ENCODE measurements at places on chromosomes 6 and 20.
A peak's percentile ranks its signal among the peaks of the same experiment; 100 is the strongest.

DNA sequence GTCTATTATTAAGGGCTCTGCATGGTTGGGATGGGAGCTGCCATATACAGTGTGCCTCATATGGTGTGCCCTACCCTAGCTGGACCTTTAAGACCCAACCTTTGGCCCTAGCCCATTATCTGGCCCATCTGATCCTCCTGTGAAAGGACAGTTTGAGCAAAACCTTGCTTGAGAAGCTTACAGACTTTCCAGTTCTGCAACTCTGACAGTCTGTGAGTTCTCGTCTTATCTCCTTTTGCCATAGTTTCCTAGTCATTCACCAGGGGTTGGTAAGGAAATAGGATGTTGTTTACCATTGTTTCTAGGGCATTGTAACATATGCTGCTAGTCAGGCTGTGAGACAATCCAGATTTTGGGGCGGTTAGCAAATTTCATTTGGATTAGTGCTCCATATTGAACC lies 17.2 kb downstream of the CTNNBL1 start:
- no peaks in the 10 kb centered on the region for H3K4me1 ChIP-seq
- no peaks in the 10 kb centered on the region for H3K36me3 ChIP-seq
- H3K4me3 ChIP-seq: no peak overlapping the region
- DNase-seq: no peak
- no peaks in the 10 kb centered on the region for H3K27me3 ChIP-seq

DNA sequence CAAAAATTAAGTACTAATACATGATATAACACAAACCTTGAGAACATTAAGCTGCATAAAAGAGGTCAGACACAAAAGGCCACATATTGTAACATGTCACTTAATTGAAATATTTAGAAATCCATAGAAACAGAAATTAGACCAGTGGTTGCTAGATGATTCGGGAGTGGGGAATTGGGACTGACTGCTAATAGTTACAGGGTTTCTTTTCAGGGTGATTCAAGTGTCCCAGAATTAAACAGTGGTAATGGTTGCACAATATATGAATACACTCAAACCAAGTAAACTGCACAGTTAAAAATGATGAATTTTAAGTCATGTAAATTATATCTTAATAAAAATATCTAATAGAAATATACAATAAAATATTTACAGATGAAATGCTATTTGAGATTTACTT lies 174.5 kb downstream of the WDR27 start:
- peak; percentile 46 for DNase-seq
- no peaks in the 10 kb centered on the region for H3K36me3 ChIP-seq
- no peak overlapping the region for H3K4me3 ChIP-seq
- H3K27me3 ChIP-seq: no peaks in the 10 kb centered on the region

DNA sequence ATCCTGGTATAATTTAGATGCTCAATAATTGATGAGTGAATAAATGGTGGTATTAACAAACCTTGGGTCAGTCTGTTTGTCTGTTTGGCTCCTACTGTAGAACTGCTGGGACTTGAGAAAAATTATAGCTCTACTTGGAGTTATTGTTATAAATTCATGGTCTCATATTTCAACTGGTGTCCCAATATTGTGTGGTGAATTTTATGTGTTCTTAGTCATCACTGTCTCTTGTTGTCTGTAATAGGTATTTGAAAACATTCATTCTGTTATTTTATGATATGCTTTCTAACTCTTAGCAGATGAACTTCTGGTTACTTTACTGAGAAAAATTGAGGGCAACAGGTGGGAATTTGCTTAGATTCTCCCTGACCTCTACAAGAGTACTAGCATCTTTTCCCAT lies 221.4 kb downstream of the CDKAL1 start:
- H3K4me3 ChIP-seq: no peak overlapping the region
- peak; percentile 19 for DNase-seq
- no peaks in the 10 kb centered on the region for H3K4me1 ChIP-seq
- H3K36me3 ChIP-seq: no peaks in the 10 kb centered on the region

- H3K4me1 ChIP-seq: no peaks in the 10 kb centered on the region
- no peaks in the 10 kb centered on the region for H3K36me3 ChIP-seq
- DNase-seq: no peak
- no peak overlapping the region for H3K4me3 ChIP-seq
These were observed 12.4 kb downstream of the GRM1 start for GRCh38 chr6:146041282-146041681.

DNA sequence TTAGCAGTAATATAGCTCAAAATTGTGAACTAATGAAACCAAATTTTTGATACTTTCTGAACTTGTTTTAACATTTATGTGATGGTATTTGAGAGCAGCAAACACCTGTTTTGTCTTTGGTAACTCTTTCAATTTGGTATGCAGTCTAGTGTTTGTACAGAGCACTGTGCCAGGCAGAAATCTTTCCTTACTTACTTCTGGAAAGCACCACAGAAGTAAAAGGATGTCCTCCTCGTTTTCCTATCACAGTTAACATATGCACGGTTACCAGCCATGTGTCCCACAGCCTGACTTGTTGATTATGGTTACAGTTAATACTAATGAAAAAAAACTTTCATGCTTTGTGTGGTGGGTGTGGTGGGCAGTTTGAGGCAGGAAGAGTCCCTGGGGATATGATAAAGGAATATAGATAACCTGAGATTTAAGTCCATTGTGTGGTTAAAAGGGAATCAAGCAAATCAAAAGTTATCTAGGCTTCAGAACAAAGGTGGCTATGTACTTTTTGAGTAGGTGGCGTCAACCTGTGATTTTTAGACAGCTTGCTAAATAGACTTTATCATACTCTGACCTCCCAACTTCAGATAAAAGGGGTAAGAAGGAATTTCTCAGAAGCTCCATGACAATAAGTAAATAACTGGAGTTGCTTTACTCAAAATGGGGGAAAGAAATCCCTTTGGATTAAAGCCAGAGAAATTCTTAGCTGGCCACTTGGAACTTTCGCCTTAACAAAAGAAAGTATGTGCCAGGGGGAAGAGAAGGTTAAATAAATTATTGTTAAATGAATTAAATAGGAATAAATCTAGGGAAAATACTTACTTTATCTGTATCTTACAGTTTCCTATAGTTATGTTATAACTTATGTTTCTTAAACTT lies 20.1 kb upstream of the COL10A1 start:
- no peak overlapping the region for H3K27ac ChIP-seq
- no peaks in the 10 kb centered on the region for H3K27me3 ChIP-seq
- peak; percentile 50 for DNase-seq

GRCh38 chr20:41819436-41819835 lies 201.3 kb upstream of the CHD6 start:
- no peak overlapping the region for H3K27ac ChIP-seq
- H3K4me1 ChIP-seq: no peaks in the 10 kb centered on the region
- H3K36me3 ChIP-seq: no peaks in the 10 kb centered on the region
- H3K4me3 ChIP-seq: no peak overlapping the region
- no peak for DNase-seq

GRCh38 chr20:39038495-39038894 lies 76.4 kb downstream of the DHX35 start:
- no peak overlapping the region for H3K27ac ChIP-seq
- H3K4me1 ChIP-seq: peaks cover 8% of the 10 kb centered on the region
- H3K36me3 ChIP-seq: peaks cover 9% of the 10 kb centered on the region
- no peak for DNase-seq
- no peaks in the 10 kb centered on the region for H3K27me3 ChIP-seq
- H3K4me3 ChIP-seq: no peak overlapping the region

GRCh38 chr6:44661221-44662008 lies 273.9 kb downstream of the CDC5L start:
- no peaks in the 10 kb centered on the region for H3K36me3 ChIP-seq
- H3K27me3 ChIP-seq: peaks cover 2% of the 10 kb centered on the region
- peak; percentile 95 for DNase-seq
- no peak overlapping the region for H3K27ac ChIP-seq
- H3K4me1 ChIP-seq: no peaks in the 10 kb centered on the region
- H3K4me3 ChIP-seq: no peak overlapping the region

- H3K36me3 ChIP-seq: no peaks in the 10 kb centered on the region
- no peak overlapping the region for H3K4me3 ChIP-seq
- no peak overlapping the region for H3K27ac ChIP-seq
- no peaks in the 10 kb centered on the region for H3K27me3 ChIP-seq
- H3K4me1 ChIP-seq: no peaks in the 10 kb centered on the region
These were observed 422.5 kb upstream of the OPRM1 start for GRCh38 chr6:153616506-153616905.

DNA sequence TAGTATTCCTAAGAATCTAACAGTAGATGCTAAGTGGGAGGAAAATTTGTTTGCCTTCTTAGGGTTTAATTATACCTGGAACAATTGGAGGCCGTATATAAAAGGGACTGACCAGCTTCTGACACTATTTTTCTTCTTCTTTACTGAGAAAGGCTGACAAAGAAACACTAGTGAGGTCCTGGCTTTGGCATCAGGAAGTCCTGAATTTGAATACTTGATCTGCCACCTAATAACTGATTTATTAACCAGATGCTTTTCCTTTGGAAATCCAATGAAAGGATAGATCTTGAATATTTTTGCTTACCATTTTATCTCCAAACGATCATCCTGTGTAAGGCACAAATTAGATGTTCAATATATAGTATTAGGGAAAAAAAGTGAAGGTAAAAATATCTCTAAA lies 382.5 kb downstream of the CENPW start:
- no peak for DNase-seq
- peak overlapping the region; percentile 18 for H3K27ac ChIP-seq
- no peaks in the 10 kb centered on the region for H3K27me3 ChIP-seq
- no peak overlapping the region for H3K4me3 ChIP-seq
- peaks cover 8% of the 10 kb centered on the region for H3K4me1 ChIP-seq

DNA sequence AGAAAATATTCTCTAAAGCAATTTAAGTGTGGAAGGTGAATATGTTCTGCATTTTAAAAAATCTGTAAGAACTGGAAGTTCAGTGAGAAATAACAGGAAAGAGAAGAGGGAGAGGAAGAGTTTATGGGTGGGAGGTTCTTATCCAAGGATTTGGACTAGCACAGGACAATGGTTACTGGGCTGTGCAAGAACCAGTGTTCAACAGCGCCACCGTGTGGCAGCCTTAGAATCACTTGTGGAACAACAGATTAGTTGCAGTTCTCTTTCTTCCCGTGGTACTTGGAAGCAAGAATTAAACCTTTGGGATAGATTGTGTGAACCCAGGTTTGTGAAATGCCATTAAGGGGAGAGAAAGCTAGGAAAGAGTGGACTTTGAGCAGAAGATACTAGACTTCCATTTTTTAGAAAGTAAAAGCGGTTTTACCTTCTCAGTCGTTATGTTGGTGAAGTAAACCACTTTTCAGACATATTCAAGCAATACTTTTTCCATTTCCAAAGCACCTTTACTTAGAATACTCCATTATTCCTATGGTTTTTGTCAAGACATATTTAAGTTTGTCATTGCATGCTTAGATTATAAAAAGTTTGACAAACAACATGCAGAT lies 436.7 kb downstream of the RNF144B start:
- H3K4me1 ChIP-seq: no peaks in the 10 kb centered on the region
- H3K27ac ChIP-seq: no peak overlapping the region
- DNase-seq: peak; percentile 18
- H3K36me3 ChIP-seq: no peaks in the 10 kb centered on the region
- H3K4me3 ChIP-seq: no peak overlapping the region
- no peaks in the 10 kb centered on the region for H3K27me3 ChIP-seq

DNA sequence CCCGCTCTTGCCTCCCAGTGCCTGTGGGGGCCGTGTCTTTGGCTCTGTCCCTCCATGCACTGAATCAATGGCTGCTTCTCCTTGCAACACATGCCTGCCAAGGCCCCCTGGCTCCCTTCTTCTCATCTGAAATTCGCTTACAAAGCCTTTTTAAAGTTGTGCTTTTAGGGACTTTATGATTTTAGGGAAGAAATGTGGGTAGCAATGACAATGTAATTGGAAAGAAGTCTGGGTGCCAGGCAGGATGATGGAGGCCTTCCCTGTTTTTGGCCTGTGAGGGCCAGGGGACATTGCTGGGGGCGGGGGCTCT lies 151.3 kb upstream of the RNF24 start:
- no peaks in the 10 kb centered on the region for H3K27me3 ChIP-seq
- H3K27ac ChIP-seq: no peak overlapping the region
- no peak for DNase-seq
- no peaks in the 10 kb centered on the region for H3K36me3 ChIP-seq

DNA sequence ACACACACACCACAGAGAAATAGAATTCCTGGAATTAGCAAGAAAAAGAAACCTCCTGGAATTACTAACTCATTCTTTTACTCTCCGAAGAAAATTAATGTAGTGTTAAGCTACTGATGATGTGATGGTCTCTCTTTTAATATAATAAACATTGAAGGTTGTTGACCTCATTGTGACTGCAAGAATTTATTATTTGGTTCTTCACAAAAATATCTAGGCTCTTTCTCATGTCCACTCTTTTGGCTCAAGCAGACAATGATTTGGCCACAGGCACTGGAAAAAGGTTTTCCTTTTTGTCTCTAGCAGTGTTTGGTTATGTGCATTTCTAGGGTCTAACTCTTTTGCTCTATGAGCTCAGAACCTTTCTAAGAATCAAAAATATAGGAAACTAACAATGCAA lies 811.9 kb downstream of the TENT5A start:
- DNase-seq: peak; percentile 43
- H3K27ac ChIP-seq: no peak overlapping the region
- no peaks in the 10 kb centered on the region for H3K36me3 ChIP-seq
- H3K27me3 ChIP-seq: no peaks in the 10 kb centered on the region
- H3K4me3 ChIP-seq: no peak overlapping the region
- no peaks in the 10 kb centered on the region for H3K4me1 ChIP-seq

DNA sequence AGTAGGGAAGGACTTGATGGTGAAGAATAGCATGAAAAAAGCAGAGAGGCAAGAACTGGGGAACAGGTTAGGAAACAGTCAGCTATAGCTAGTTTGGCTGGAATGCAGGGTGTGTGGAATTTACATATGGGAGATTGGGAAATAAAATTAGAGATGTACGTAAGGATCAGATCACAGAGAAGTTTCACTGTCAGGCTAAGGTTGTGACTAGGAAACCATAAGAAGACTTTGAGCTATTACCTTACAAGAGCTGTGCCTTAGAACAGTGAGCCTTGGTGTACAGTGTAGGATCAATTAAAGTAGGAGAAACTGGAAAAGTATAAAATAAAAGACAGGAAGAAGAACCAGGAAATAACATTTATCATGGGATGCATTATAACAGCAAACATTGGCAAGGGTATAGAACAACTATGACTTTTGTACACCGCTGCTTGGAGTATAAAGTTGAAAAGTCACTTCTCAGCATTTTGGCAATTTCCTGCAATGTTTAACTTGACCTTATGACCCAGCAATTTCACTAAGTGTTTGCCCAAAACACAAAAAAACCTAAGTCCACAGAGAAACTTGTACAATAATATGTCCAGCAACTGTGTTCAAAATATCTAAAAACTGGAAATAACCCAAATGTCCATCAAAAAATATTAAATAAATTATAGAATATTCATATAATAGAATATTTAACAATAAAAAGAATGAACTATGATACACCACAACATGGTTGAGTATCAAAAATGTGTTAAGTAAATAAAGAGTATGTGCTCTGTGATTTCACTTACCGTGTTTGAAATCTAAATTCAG lies 31.2 kb upstream of the SPTLC3 start:
- no peaks in the 10 kb centered on the region for H3K27me3 ChIP-seq
- no peak overlapping the region for H3K4me3 ChIP-seq
- no peaks in the 10 kb centered on the region for H3K36me3 ChIP-seq
- DNase-seq: no peak
- H3K4me1 ChIP-seq: no peaks in the 10 kb centered on the region

All from fibroblast of lung (primary cell).